Renal pelvis (tissue), 12 donors: ENCODE measurements at places on chromosomes 3 and 15.

DNA sequence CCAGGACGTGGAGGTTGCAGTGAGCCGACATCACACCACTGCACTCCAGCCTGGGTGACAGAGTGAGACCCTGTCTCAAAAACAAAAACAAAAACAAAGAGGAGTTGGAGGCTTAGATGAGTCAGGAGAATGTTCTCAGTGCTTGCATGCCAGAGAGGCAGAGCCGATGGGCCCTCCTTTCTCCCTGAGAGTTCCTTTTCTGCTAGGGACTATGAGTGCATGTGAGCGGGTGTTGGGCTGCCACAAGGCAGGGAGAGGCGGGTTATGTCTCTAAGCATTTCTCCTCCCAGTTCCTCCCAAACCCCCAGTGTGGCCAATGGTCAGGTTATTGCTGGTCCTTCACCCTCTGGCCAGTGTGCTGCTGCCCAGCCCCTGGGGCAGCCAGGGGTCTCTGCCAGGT is 45.1 kb downstream of the RTP1 start:
- DNase-seq, result no peak

- no peak for DNase-seq
These were observed 230.0 kb downstream of the ADAMTS9 start for GRCh38 chr3:64457811-64458210.

- no peak for DNase-seq
These were observed 5.8 kb upstream of the PLOD2 start for GRCh38 chr3:146166826-146167225.

GRCh38 chr3:129615751-129616281 is 9.3 kb upstream of the PLXND1 start:
- DNase-seq, result no peak

DNA sequence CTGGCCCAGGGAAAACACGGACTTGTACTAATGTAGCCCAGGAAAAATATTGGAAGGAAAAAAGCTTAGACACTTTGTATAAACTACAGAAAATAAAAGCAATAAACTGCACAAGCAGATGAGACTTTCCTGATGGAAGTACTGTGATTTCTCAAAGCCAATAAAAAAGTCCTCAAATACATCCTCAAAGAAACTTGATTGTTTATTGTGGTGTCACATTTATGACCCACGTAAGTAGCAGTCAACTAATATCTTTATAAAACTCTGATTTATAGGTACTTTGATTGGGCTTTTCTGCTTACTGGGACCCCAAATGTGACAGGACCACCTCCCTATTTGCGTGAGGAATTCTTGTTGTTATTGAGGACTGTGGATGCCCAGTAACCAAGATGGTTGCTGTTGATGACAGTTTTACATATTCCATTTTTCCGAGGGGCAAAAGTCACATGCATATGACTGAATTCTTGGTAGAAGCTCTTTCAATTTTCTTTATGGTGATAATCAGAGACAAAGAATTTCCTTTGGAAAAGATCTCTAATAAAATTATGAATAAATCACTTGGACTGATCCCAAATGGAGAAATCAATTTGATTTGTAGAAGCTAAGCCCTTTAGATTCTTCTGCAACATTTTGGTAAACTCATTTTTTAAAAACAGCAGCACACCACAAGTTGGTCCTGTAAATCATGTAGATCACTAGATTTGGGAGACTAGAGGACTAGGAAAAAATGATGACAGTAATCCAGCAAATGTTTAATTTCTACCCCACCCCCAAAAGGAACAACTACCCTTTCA is 159.0 kb upstream of the TSC22D2 start:
- DNase-seq, result peak; percentile 81

DNA sequence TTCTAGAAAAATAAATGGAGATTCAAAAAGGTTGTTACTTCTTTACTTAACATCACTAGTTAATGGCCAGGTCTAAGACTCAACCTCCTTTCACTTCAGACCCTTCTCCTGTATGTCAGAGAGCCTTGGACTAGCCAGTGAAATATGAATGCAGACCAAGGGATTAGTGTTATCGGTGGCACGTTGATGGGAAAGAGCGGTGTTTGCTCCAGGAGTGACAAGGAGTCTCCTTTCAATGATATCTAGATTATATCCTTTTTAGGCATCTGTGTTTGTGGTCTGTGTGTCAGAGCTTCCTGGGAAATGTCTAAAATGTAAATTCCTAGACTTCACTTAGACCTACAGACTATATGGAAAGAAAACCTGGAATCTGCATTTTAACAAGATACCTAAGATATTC is 658.0 kb upstream of the KCNMB2 start:
- no peak for DNase-seq

DNA sequence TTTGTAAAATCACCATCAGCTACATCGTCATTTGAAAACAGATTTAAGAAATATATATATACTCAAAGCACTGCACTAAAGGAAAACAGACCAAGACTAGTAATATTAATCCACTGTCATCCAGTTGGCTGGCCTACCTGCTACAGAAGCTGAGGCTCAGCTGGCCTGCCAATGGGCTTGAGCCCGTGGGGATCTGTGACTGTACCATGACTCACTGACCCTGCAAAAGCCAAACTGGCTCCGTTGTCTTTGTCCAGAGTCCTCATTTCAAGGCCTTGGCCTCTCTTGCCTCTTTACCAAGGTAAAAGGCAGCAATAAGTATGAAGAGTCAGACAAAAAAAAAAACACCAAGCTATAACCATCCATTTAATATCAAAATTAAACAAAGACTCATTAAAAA is 463.5 kb upstream of the RASGRP1 start:
- no peak for DNase-seq

DNA sequence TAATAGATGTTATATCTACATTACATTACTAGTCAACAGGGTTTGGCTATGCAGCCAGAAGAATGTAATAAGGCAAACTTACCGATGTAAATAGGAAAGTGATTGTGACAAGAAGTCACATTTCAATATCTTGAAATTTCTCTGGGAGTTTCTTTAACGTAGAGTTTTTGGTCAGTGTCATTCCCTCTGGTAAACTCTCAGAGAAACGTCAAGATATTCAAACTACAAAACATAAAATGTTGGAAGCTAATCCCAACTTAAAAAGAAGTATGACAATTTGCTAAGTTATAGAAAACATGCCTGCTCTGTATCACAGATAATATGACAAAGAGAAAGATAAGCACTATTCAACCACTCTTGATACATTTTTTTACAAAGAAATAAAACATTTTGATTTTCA is 111.2 kb upstream of the PRICKLE2 start:
- DNase-seq, result no peak

DNA sequence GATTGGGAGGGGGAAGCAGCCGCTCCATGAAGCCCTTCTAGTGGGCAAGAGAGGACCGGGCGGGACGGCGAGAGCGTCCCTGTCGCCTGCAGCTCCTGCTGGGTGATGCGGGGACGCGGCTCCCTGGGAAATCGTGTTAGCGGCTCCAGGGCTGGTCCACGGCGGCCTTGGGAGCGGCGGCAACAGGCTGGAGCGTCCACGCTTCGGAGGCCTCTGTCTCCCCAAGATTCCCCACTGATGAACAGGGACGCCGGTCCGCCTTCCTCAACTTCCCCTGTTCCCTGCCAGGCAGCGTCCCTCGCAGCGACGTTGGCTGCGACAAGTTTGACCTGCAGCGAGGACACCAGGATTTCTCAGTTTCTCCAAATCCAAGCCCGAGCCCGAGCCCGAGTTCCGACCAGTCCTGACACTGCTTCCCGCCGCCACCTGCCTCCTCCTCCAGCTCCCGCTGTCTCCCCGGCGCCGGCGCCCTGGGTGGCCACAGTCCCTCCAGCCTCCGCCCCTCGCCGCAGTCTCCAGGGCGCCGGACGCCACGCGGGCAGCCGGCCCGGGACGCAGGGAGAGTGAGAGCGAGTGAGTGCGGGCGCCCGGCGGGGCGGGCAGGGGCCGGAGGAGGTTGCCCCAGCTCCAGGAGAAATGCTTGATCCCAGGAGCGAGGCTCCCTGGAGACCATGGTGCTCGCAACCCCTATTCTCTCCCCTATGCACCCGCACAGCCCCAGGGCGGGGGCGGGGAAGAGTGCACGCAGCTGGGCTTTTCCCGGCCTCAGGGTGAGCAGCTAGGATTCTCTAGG is 78.1 kb upstream of the RNF7 start:
- DNase-seq, result peak; percentile 48

- DNase-seq, result no peak
These were observed 138.9 kb downstream of the EPHB1 start for GRCh38 chr3:134933997-134934396.

- DNase-seq, result no peak
These were observed 494.3 kb downstream of the PDCD6IP start for GRCh38 chr3:34292605-34293300.

DNA sequence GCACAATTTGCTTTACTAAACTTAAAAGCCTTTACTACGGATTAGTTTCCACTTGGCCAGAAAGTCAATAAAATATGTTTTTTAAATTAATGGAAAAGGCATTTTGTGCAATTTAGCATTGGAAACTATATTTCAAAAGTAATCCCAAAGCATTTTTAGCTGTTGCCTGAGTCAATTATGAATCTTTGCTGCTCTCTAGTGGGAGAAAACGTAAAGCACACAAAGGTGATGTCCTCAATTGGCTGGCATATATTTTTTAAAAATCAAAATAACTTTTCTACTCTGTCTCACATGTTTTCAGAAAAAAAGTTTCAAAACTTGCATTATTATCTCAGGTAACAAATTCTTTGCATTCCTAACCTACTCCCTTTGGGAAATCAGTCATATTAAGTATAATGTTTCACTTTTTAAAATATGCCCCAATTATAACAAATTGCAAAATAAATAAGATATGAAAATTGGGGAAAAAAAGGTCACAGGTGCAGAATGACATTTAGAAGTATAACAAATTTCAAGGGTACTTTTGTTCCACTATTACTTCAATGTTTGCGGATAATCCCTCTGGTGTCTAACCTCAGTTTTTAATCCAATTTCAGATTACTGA is 47.2 kb upstream of the TEX55 start:
- DNase-seq, result peak; percentile 33

DNA sequence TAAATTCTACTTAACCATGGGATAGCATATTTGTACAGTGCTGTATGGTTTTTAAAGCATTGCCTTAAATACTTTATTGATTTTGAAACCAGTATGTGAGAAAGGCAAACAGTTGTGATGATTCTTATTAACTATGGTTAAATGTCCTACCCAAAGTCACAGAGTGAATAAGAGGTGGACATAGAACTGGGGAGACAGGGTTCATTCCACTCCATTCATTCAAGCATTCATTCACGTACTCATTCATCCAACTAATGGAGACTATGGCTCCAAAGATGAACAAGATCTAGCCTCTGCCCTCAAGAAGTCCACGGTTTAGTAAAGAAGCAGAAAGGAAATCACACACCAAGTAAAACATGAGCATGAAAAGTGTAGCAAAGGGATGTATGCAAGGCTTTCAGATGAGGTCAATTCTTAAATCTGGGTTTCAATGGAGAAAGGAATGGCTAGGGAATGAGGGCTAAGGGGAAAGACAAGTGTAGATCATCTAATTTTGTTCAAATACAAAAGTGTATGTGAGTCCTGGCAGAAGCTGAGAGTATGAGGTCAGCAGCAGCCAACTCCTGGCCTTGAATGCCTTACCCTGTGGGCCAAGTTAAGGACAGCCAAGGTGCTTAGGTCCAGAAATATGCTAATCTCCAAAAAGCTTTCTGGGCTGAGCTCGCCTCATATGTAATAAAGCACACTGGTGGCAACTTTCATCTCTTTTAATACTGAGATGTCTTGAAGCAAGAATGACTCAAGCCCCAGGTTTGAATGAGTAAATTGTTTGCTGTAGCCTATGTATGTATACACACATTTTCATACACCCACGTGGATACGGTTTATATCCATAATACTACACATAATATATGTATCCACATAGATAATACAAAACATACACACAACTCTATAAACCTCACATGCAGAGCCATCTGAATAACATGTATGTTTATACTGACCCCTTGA is 4.3 kb downstream of the TNIK start:
- no peak for DNase-seq

GRCh38 chr3:1093217-1093616 is 393 bp downstream of the CNTN6 start:
- no peak for DNase-seq

- no peak for DNase-seq
These were observed 155.4 kb downstream of the DIPK2A start for GRCh38 chr3:144127014-144127413.

- DNase-seq, result no peak
These were observed 2.3 kb downstream of the FEZF2 start for GRCh38 chr3:62370858-62371719.

GRCh38 chr15:94070356-94071295 is 160.7 kb upstream of the MCTP2 start:
- peak; percentile 12 for DNase-seq

DNA sequence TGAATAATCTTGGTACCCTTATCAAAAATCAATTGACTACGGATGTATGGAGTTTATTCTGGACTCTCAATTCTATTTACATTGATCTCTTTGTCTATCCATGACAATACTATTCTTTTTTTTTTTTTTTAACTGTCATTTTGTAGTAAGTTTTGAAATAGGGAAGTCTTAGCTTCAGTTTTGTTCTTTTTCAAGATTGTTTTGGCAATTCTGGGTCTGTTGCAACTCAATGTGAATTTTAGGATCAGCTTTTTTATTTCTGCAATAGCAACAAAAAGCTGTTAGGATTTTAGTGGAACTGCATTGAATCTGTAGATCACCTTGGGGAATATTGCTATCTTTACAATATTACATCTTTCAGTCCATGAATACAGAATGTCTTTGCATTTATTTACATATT is 21.4 kb downstream of the BTLA start:
- no peak for DNase-seq

DNA sequence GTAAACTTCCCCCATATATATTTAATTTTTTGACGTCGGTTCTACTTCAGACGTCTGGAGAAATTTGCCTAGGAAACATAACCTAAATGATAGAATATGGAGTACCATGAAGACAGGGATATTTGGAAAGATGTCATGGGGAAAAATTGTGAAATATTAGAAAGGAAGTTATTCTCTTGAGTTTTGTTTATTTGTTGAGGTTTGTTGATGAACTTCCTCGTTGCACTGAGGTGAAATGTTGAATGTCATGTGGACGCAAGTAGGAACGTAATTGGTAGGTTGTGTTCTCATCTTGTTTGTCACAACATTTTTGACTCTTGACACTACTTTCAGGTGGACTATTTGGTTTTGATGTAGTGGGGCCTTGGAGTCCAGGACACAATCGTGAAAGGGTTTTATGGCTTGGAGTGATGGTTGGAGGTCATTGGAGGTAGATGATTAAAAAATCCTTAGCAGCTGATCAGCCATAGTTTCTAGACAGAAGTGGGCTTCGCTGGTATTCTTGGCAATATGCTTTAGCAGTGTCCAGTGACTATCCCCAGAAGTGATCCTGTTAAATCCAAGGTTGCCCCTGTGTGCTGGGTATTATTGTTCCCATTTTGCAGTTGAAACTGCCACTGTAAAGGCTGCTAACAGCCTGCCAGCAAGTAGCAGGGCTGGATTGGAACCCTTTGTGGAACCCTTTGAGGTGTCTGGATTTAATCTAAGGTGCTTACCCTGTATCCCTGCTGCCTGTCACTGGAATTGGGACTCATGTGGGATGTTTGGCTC is 1.5 kb downstream of the ABHD5 start:
- no peak for DNase-seq

- DNase-seq, result no peak
These were observed 76.1 kb downstream of the ISG20 start for GRCh38 chr15:88714782-88715372.
